T-helper 17 cell (primary cell): ENCODE measurements at places on chromosomes 6 and 20.

DNA sequence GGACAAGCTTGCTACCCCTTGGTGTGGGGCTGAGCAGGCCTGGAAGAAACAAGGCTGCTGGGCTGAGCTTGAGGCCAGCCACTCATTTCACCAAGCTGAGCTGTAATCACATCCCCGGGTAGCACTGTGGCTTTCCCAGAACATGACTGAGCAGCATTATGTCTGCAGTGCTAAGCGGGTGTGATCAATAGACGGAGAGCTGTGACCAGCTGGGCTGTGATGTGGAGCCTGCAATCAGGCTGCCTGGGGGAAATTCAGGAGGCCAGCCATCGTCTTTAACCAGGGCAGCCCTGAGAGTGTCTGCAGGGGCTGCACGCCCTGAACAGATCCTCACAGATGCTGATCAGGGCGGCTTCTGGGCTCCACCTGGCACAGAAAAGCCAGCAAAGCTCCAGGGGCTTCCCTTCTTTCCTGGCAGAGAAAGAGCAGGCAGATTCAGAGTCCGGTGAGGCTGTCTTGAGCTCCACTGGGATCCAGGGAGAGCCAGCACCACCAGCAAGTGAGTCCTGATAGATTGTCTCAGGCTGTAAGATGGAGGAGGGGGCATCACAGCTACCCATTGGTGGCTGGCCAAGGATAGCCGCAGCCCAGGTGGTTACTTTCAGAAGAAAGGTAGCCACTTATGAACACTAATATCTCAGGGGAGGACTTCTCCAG lies 165.9 kb downstream of the NRN1 start:
- no peak for DNase-seq

DNA sequence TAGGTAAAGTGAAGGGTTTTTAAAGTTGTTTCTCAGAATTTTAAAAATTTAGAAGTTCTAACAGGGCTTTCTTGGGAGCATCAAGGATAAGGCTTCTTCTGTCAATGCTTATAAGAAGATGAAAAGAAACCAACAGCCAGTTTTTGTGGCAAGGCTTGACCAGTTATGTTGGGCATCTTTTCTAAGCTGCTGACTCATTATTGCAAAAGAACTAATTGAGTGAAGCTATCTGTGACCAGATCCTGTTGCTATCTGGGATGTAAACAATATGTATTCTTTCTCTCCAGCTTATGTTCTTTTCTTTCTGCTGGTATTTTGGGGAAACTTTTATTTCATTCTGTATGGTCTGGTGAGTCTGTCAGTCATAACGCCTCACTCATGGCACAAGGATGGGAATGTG lies 643.8 kb downstream of the HDGFL1 start:
- DNase-seq = no peak

GRCh38 chr20:46051556-46052308 lies 22.7 kb downstream of the SLC12A5 start:
- no peak for DNase-seq

- no peak for DNase-seq
These were observed 601.5 kb upstream of the NRSN1 start for GRCh38 chr6:23524548-23524947.

- DNase-seq = no peak
These were observed 263.3 kb downstream of the SOX4 start for GRCh38 chr6:21856844-21857243.

GRCh38 chr6:157045831-157046454 lies 268.8 kb downstream of the ARID1B start:
- no peak for DNase-seq

GRCh38 chr6:298233-299103 lies 6.2 kb downstream of the DUSP22 start:
- no peak for DNase-seq

DNA sequence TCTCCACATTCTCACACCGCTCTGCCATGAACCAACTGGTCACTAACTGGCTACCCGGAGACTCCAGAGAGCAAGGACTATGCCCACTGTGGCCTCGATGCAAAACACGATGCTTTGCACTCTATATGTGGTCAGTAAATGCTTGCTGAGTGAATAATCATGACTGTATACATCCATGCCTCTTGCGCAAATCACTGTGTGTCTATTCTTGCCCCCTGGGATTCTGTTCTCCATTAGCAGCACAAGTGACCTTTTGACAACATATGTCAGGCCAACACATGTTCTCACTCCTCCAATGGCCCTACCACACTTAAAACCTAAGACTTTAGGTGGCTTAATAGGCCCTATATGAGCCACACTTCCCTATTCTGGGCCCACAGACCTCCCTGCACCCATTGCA lies 16.9 kb downstream of the KIF16B start:
- DNase-seq = no peak

- peak; percentile 15 for DNase-seq
These were observed 653 bp downstream of the LMBRD1 start for GRCh38 chr6:69796073-69796641.

GRCh38 chr6:95081949-95082348 lies 495.4 kb upstream of the MANEA start:
- DNase-seq = no peak

DNA sequence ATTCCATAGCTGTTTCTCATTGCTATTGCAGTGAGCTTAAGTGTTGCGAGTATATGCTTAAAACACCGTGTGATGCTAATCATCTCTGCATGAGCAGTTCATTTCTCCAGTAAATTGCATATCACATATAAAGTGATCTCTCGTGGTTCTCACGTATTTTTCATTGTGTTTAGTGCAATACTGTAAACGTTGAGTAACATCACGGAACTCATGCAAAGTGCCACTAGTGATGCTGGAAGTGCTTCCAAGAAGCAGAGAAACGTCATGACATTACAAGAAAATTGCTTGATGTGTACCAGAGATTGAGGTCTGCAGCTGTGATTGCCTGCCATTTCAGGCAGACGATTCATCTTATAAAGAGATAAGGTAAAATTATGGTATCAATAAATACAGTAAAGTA lies 830.4 kb downstream of the GRIK2 start:
- DNase-seq = no peak

DNA sequence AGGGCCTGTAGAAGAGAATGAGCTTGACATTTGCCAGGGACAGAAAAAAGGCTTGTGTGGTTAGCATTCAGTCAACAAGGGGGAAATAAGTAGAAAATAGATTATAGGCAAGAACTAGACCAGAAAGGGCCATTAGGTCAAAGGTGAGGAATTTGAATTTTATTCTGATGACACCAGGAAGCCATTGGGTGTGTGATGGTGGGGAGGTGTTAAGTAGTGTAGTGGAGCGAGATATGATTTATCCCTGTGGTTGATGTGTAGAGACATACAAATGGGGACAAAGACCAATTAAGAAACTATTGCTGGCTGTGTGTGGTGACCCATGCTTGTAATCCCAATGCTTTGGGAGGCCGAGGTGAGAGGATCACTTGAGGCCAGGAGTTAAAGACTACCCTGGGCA lies 11.0 kb downstream of the DSTN start:
- no peak for DNase-seq

- no peak for DNase-seq
These were observed 248.1 kb upstream of the OPRM1 start for GRCh38 chr6:153790876-153791473.
